Hepatocyte (in vitro differentiated cells): ENCODE measurements at places on chromosomes 5 and 9. TPM values are rescaled to one million over a fixed set of nuclear protein-coding genes. Genes with fewer than 3 reads are reported as not detected.

GRCh38 chr5:66538531-66538930 lies 57.7 kb upstream of the MAST4 start:
- no peak overlapping the region for H3K4me3 ChIP-seq
- DNase-seq, result no peak
- H3K27ac ChIP-seq, result no peak overlapping the region
- H3K27me3 ChIP-seq, result no peaks in the 10 kb centered on the region
- H3K36me3 ChIP-seq, result no peaks in the 10 kb centered on the region

DNA sequence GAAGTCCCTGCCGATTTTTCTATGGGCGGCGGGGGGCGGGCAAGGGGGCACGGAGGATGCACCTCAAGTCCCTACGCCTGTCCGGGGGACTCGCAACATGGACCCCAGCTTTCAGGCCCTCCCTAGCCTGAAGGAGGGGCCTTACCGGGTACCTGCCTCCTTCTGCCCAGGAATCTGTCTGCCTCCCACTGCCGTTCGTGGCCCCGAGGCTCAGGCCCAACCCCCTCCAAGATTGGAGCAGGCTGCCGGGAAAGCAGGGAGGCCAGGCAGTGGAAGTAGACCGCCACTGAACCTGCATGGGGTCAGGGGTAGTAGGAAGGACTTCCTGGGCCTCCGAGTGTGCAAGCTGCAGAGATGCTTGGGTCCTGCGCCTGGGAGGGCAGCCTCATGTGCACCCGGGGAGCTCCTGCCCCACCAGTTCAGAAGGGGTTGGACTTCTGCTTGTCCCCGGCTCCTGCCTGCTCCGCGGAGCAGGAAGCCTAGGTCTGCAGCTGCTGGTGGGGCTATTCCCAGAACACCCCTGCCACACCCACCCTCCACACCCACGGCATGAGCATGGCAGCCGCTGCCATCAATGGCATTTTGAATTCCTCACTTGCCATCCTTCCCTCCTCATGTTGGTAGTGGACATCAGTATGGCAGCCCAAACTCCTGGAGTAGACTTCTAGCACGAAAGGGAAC lies 1312.7 kb upstream of the ACO1 start:
- H3K36me3 ChIP-seq, result no peaks in the 10 kb centered on the region
- H3K4me1 ChIP-seq, result no peaks in the 10 kb centered on the region
- H3K27me3 ChIP-seq, result no peaks in the 10 kb centered on the region

DNA sequence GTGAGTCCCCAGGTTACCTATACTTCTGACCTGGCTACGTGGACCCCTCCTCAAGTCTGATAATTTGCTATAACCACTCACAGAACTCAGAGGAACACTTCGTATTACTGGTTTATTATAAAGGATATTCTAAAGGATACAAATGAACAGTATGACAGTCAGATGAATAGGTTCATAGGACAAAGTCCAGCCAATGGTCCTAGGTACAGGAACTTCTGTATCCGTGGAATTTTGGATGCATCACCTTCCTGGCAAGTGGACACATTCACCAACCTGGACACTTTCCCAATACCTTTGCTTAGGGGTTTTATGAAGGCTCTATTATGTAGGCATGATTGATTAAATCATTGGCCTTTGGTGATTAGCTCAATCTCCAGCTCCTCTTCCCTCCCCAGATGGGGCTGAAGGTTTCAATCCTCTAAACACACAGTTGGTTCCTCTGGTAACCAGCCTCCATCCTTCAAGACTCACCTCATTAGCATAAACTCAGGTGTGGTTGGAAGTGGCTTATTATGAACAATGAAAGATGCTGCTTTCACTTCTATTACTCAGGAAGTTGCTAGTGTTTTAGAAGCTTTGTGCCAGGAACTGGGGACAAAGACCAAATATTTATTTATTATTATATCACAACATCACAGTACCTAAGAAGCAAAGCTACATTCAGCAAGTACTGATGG lies 149.6 kb upstream of the ELL2 start:
- H3K4me1 ChIP-seq, result no peaks in the 10 kb centered on the region
- no peak overlapping the region for H3K27ac ChIP-seq
- no peaks in the 10 kb centered on the region for H3K27me3 ChIP-seq

DNA sequence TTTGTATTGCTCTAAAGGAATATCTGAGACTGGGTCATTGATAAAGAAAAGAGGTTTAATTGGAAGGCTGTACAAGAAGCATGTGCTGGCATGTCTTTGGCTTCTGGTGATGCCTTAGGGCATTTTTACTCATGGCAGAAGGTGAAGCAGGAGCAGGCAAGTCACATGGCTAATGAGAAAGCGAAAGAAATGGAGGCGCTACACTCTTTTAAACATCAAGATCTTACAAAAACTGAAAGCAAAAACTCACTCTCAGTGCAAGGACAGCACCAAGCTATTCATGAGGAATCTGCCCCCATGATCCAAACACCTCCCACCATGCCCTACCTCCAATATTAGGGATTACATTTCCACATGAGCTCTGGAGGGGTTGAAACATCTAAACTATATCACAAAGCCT lies 1458.8 kb upstream of the ACO1 start:
- no peak overlapping the region for H3K27ac ChIP-seq
- H3K4me1 ChIP-seq, result no peaks in the 10 kb centered on the region
- DNase-seq, result no peak
- H3K27me3 ChIP-seq, result no peaks in the 10 kb centered on the region
- no peak overlapping the region for H3K4me3 ChIP-seq

- no peak overlapping the region for H3K4me3 ChIP-seq
- peak overlapping the region; percentile 79 for H3K27ac ChIP-seq
- DNase-seq, result no peak
- H3K27me3 ChIP-seq, result no peaks in the 10 kb centered on the region
- no peaks in the 10 kb centered on the region for H3K36me3 ChIP-seq
- peaks cover 11% of the 10 kb centered on the region for H3K4me1 ChIP-seq
Measured at GRCh38 chr9:94706922-94707321, 19.6 kb upstream of the AOPEP start.

Gene BTNL8
- 19.1 and 22.0 TPM in 2 replicates for total RNA-seq

Gene F2RL1
- total RNA-seq, result 210 and 235 TPM in 2 replicates

Gene OLFML2A
- total RNA-seq, result 2.6 and 3.4 TPM in 2 replicates

Gene RNF183
- total RNA-seq, result 0.43 and 3.9 TPM in 2 replicates
